ENCODE measurements at places on chromosomes 2 and 18. TPM values are rescaled to one million over a fixed set of nuclear protein-coding genes. Genes with fewer than 3 reads are reported as not detected.

FAM237A gene
- polyA plus RNA-seq: not detected

TMEM37 gene
- 1.2 TPM for polyA plus RNA-seq

SATB2 gene
- polyA plus RNA-seq: 5.3 TPM

HOXD3 gene
- polyA plus RNA-seq: not detected

DNA sequence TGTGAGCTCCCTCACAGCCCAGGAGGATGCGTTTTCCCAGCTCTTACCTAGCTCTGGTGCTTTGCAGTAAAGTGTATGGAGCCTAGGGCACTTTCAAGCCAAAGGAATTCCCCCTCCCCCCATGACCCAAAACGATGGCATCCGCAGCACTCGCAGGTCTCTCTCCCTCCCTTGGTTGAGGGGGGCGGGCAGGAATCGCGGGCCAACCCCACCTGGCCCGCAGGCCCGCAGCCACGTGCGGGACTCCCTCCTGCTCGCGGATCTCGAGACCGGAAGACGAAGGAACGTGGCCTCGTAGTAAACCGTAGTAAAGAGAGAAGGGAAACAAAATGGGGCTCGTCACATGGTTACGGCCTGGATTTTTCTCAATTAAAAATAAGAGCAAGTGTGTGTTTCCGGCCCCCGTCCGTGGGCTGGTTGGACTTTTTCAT is 8.5 kb downstream of the IRS1 start:
- DNase-seq: no peak

- no peak for DNase-seq
Observed at GRCh38 chr2:36361396-36361795, 5.8 kb downstream of the CRIM1 start.

GRCh38 chr2:83747141-83747540 is 711.9 kb downstream of the SUCLG1 start:
- no peak for DNase-seq

GRCh38 chr2:241891988-241892298 is 22.4 kb downstream of the RTP5 start:
- no peak for DNase-seq

DNA sequence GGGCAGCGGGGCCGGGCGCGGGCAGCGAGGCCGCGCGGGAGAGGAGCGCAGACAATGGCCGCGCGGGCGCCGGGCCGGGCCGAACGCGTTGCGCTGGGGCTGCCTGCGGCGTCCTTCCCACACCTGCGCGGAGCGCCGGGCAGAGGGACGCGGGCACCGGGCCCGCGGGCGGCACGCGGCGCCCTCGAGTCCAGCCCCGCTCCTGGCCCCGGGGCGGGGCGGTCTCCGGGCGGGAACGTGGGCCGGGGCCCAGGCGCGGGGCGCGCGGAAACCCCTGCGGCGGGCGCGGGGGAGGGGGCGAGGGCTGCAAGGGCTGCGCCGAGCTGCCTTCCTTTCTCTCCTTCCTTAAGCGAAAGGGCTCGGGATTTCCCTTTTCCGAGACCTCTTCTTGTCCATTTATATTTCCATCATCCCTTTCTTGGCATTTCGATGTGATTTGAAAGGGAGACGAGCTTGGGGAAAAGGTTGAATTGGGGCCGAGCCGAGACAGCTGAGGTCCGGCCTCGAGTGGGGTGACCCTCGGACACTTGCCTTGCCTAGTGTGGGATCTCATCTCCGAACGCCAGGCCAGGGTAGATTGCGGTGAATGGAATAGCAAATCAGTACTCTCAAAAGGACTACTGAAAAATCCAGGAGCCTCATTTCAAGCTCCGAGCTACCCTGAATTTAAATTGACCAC is 676 bp downstream of the KLHL23 start:
- no peak for DNase-seq

GRCh38 chr2:113111121-113111520 is 16.3 kb upstream of the IL1RN start:
- no peak for DNase-seq

GRCh38 chr2:133561045-133561852 is 7.0 kb downstream of the NCKAP5 start:
- peak; percentile 71 for DNase-seq

- DNase-seq: peak; percentile 54
Observed at GRCh38 chr2:181810823-181811695, 80.5 kb upstream of the ITPRID2 start.

All from AG04450 (cell line).